Cortex of kidney (tissue), 1 donor: ENCODE measurements at places on chromosomes 1 and 21.

GRCh38 chr1:93723733-93724270 is 42.2 kb upstream of the BCAR3 start:
- DNase-seq = no peak

GRCh38 chr1:112508278-112509004 is at the start of gene WNT2B:
WNT2B (plus strand) TSS chr1:112508965; CDS start chr1:112509263, 298 bp downstream.
- DNase-seq = no peak

DNA sequence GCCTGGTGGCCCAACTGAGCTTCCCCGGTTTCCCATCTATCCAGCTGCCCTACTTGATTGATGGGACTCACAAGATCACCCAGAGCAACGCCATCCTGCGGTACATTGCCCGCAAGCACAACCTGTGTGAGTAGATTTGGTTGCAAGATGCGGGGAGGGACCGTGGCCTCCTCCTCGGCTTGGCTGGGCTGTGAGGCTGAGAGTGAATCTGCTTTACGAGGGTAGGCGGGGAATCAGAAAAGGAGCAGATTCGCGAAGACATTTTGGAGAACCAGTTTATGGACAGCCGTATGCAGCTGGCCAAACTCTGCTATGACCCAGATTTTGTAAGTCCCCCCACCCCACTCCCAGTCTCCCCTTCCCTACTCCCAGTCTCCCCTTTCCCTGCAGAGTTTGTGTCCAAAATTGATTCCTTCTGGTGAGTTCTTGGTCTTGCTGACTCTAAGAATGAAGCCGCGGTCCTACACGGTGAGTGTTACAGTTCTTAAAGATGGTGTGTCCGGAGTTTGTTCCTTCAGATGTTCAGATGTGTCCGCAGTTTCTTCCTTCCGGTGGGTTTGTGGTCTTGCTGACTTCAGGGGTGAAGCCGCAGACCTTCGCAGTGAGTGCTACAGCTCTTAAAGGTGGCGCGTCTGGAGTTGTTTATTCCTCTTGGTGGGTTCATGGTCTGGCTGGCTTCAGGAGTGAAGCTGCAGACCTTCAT is 1.5 kb downstream of the GSTM2 start:
- no peak for DNase-seq

- DNase-seq = no peak
Observed at GRCh38 chr1:227032396-227032795, 92.3 kb downstream of the COQ8A start.

DNA sequence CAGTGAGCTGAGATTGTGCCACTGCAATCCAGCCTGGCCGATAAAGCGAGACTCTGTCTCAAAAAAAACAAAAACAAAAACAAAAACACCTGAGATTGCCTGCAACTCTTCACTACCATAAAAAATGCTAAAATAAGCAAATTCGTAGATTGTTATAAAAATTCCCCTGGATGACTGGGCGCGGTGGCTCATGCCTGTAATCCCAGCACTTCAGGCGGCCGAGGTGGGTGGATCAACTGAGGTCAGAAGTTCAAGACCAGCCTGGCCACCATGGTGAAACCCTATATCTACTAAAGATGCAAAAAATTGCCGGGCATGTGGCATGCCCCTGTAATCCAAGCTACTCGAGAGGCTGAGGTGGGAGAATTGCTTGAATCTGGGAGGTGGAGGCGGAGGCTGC is 10.7 kb downstream of the MED18 start:
- DNase-seq = no peak

DNA sequence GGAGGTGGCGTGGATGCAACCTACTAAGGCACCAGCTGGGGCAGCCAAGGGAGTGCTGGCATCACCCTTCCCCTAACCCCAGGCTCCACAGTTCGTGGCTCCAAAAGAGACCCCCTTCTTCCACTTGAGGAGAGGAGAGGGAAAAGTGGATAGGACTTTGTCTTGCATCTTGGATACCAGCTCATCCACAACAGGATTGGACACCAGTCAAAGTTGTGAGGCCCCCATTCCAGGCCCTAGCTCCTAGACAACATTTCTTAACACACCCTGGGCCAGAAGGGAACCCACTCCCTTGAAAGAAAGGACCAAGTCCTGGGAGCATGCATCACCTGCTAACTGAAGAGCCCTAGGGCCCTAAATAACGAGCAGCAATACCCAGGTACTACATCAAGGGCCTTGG is 372.6 kb upstream of the PLXNA2 start:
- DNase-seq = no peak

DNA sequence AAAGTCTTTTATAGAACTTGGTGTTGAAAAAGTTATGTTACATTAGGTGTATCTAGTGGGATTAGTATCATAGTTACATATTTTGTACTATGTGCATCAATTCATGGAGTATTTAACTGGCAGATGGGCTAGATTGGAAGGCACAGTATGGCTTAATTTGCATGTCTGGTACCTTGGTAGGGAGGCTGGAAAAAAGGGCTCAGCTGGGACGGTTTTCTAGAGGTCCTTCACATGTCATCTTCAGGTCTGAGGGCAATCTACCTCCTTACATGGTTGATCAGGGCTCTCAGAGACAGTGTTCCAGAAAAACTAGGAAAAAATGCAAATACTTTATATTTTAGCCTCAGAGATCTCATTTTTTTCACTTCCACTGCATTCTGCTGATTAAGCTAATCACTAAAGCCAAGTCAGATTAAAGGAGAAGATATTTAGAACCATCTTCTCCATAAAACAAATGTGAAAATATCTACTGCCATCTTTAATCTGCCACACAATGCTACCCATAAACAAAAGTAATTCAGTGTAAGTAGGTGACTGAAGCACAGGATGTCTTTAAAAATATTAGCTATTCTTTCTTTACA is 209.3 kb downstream of the PLA2G4A start:
- no peak for DNase-seq
